ENCODE measurements at places on chromosomes 2 and 18.

- DNase-seq: no peak
These were observed 552 bp downstream of the CNPPD1 start for GRCh38 chr2:219175928-219176817.

GRCh38 chr2:159160954-159161353 lies 125.5 kb downstream of the WDSUB1 start:
- no peak for DNase-seq

- DNase-seq: no peak
These were observed 42.5 kb upstream of the YPEL5 start for GRCh38 chr2:30104307-30104706.

DNA sequence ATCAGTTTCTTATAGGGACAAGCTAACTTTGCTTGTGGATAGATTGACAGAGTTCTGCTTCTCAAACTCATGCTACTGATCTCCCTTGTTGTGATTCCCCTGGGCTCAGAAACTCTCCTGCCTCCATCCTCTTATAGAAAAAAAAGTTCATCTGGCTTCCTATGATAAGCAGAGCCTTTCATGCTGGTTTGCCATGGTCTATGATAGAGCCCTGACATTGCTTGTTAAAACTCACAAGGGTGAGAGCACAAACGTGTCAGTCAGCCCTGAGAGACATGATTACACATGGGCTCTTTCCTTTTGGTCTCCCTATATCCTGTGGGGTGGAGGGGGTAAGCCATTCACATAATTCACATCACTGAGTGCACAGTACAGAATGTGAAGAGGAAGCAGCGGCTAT lies 121.8 kb downstream of the TDRD15 start:
- no peak for DNase-seq

DNA sequence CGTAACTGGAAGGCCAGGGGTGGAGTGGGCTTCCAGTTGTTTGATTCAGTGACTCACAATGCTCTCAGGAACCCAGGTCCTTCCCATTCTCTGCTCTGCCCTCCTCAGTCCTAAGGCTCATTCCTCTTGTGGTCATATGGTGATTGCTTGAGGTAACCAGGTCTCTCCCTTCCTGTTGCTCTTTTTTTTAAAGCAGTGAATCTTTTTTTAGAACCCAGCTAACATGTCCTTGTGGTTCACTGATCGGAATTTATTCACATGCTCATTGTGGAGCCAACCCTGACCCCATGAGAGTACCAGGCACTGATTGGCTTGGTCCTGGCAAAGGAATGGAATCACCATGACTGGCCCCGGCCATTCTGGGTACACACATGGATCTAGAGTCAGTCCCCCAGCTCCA lies 7.4 kb downstream of the THNSL2 start:
- DNase-seq: no peak

GRCh38 chr2:138175066-138175465 lies 210.8 kb downstream of the HNMT start:
- no peak for DNase-seq

DNA sequence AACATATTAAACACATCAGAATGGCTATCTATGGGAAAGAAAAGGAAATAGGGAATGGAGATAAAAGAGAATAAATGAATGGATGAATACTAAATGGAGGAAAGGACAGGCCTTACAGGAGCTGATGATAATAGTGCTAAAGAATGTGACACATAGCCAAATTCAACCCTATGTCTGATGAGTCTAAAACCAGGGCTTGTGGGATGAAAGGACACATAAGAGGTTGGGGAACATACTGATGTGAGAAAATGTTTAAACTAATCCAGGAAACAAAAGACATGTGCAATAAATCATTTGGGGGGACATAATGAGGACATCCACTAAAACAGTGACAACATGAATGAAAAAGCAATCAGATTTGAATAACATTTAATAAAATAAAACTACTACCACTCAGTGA lies 120.0 kb downstream of the DYM start:
- no peak for DNase-seq

- no peak for DNase-seq
These were observed 223.6 kb downstream of the C1D start for GRCh38 chr2:67839242-67839641.

- DNase-seq: no peak
These were observed 57.7 kb downstream of the PELI1 start for GRCh38 chr2:64086347-64087082.

GRCh38 chr18:34203866-34204265 lies 20.8 kb downstream of the NOL4 start:
- no peak for DNase-seq

DNA sequence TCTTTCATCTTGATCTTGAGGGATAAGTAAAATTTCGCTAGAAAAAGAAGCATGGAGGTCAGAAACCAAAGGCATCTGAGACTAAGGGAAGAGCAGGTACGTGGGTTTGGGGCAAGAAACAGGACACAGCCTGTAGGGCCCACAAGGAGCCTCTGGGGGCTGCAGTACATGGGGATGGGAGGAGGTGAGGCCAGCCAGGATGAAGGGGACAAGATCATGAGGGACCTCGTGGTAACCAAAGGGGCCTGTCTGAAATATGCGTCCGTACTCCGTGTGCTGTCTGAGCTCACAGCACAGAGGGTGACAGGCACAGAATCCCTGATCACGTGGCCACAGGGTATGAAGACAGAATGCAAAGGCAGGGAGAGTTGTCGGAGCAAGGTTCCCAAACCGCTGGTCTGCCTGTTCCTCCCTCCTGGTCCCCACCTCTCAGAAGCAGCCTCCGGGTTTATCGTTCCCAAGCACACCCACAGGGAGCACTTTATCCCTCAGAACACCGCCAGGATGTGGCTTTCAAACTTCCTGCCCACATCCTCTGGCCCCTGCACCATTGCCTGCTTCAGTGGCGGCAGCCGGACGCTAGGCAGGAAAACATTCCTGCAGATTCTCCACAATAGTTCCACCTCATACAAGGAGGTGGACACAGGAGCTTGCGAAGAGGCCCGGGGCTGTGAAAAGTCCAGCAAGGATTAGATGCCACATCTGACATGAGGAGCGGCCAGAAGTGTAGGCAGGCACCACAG lies 12.0 kb downstream of the TMEM163 start:
- DNase-seq: no peak

DNA sequence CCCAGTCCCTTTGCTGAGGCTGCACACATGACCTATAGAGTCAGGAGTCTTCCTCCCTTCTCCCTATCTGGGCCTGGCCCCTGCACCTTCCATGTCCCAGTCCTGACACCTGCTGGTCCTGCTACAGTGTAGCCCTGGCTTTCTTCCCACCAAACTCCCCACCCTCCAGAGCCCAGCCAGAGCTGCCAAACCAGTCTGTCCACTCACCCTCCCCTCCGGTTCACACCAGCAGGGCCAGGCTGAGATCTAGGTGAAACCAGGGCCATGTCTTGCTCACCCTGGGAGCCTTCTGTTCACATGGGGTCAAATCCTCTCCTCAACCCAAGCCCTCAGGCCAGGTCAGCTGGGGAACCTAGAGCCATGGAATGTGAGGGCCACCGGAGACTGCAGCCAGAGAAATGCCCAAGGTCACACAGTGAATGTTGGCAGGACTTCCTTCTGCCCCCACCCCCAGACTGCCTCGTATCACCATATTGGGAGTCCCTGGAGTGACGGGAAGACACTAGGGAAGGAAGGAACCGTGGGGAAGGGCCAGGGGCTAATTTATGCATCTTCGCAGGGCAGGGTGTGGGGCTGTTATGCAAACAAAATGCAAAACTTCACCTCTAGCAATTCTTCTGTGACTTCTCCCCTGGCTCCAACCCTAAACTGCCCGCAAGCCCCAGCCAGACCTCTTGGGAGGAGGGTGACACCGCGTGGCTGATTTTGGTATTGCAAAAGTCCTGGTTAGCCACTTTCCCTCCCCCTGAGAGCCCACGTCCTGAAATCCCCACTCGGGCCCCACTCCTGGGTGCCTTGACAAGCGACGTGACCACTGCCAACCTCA lies 14.6 kb downstream of the TNS1 start:
- DNase-seq: peak; percentile 72

- DNase-seq: no peak
These were observed 9.5 kb downstream of the CHPF start for GRCh38 chr2:219533930-219534661.

DNA sequence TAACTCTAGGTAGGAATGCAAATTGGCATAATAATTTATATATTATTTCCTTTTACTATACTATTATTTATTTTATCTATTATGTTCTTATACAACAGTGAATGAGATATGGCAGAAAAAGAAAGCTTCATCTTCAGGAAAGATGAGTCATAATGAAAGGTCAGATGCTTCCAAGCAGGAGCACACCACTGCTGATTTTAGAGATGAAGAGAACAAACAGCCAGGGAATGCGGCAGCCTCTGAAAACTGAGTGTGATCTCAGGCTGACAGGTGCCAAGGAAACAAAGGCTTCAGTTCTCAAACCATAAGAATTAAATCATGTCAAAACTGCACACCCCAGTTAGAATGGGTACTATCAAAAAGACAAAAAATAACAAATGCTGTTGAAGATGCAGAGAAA lies 149.0 kb downstream of the CCDC178 start:
- no peak for DNase-seq

DNA sequence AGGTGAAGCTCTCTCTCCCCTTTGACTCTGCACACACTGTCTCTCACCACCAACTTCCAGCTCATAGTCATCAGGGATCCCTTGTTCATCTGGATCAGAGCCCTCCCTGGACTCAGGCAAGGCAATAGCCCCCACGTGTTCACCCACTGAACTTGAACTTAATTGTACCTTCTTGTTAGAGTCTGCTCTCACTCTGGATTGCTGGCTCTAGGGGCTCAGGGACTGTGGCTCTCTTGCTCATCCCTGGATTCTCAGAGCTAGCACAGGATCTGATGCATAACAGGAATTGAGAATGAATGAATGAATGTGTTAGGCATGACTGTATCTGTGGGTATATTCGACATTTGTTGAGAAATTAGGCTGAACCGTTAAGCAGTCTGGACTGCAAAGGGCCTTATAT lies 16.7 kb upstream of the ASAP2 start:
- no peak for DNase-seq

DNA sequence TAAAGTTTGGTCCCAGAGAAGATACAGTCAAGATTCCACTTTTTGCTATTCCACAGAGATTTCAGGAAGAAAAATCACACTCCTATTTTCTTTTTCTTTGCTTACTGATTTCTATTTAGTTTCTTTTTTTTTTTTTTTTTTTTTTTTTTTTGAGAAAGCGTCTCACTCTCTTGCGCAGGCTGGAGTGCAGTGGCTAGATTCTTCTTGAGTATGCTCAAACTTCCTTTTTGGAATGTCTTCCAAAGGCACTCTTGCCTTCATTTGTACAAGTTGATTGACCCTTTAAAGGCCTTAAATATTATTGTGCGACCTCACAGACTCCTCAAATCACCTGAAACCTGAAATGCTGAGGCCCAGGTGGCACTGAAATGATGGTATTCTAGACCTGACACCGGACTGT lies 9.6 kb downstream of the SCN1A start:
- no peak for DNase-seq

DNA sequence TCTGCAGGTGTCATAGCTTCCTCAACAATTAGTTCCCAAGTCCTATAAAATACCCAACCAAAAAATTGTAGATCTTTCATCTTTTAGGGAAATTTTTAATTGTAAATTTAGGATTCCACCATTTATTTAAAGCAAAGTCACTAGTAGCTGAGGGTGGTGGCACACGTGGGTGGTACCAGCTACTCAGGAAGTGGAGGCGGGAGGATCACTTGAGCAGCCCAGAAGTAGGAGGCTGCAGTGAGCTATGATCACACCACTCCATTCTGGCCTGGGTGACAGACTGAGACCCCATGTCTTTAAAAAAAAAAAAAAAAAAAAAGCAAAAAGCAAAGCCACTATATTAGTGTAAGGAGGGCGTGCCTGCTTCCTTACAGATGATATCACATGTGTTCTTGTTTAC lies 60.3 kb upstream of the GREB1L start:
- no peak for DNase-seq

- DNase-seq: no peak
These were observed 819.6 kb downstream of the RNF144A start for GRCh38 chr2:7736646-7737305.

DNA sequence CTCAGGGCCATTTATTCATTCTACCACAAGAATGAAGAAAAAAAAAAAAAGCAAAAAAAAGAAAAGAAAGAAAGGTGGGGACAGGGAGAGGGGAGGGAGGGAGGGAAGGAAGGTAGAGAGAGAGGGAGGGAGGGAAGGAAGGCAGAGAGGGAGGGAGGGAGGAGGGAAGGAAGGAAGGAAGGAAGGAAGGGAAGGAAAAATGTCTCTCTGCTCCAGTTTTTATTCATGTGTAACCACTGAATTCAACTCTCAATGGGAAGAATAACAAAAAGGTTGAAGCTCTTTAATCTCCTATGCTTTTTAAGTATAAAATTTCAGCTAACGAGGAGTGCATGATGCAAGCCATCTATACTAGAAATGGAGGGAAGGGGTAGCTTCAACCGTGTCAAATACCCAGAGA lies 287.3 kb downstream of the MREG start:
- DNase-seq: no peak

GRCh38 chr2:10792001-10792634 lies 20.5 kb downstream of the PDIA6 start:
- DNase-seq: no peak

GRCh38 chr18:3594760-3595368 lies 144.9 kb downstream of the TGIF1 start:
- DNase-seq: no peak

GRCh38 chr2:197760293-197760657 lies 24.8 kb downstream of the BOLL start:
- DNase-seq: no peak

DNA sequence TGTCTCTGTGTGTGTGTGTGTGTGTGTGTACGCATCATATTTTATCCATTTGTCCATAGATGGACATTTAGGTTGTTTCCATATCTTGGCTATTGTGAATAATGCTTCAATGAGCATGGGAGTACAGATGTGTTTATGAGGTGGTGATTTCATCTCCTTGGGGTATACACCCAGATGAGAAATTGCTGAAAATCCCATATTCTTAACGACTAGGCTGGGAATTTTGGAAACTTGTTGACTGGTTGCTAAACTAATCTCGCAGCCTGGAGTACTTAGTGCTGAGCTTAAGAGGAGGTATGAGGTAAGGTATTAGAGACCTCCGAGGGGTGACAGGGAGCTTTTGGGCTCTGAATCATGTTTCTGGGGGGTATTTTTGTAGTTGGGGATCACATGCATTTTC lies 66.0 kb upstream of the SPRED2 start:
- DNase-seq: no peak

DNA sequence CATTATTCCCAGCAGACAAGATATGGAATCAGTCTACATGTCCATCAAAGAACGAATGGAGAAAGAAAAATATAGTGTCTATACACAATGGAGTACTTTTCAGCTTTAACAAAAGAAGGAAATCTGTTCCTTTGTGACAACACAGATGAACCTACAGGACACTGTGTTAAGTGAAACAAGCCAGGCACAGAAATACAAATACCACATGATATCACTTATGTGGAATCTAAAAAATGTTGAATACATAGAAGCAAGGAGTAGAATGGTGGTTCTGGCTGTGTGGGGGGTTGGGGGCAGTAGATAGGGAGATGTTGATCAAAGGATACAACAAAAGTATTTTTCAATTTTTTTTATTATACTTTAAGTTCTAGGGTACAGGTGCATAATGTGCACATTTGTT lies 347.7 kb upstream of the MAP2 start:
- DNase-seq: no peak
